ENCODE measurements at places on chromosomes 7 and 10.

DNA sequence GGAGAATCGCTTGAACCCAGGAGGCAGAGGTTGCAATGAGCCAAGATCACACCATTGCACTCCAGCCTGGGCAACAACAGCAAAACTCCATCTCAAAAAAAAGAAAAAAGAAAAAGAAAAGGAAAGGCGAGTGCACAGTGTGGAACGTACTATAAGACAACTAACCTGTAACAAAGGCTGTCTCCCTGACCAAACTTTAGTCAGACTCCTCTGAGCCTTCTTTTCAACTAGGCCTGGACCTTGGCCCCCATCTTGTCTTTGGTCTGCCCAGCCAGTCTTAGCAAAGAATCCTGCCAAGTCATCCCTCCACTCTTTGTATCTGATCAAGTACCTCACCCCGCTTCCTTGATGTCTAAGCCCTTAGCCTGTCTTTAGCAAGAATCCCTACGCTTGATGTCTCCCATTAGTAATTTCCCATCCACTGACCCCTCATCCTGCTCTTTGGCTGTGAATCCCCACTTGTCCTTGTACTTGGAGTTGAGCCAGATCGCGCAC, 68.9 kb upstream of the KDM7A start:
- DNase-seq: no peak

- no peak for DNase-seq
These were observed 11.9 kb upstream of the GTF2IRD1 start for GRCh38 chr7:74441801-74442200.

DNA sequence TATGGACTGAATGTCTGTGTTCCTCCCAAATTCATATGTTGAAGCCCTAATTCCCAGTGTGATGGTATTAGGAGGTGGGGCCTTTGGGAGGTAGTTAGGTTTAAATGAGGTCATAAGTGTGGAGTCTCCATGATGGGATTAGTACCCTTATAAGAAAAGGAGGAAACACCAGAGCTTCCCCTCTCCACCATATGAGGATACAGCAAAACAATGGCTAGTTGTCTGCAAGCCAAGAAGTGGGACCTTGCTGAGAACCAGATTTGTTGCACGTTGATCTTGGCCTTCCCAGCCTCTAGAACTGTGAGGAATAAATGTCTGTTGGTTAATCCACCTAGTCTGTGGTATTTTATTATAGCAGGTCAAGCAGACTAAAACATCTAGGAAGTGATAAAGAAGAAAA, 102.2 kb downstream of the AHCYL2 start:
- no peak for DNase-seq

DNA sequence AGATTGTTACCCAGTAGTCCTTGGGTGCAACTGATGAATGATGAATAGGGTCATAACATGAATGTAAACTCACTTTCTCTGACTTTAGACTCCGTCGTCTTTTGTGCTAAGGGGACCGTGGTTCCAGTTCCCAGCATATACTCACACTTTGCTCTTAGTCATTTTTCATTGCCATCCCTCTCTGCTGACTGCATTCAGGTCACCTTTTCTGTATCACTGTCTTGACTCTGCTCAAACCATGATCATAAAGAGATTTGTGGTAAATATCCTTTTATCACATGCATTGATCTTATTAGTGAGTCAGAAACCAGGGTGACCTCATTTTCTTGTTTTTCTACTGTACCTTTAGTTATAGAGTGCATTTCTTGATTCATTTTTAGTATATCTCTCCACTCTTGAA, 141.1 kb upstream of the AGR3 start:
- DNase-seq: peak; percentile 35

GRCh38 chr10:118835682-118836326, 81.0 kb upstream of the CACUL1 start:
- DNase-seq: no peak

DNA sequence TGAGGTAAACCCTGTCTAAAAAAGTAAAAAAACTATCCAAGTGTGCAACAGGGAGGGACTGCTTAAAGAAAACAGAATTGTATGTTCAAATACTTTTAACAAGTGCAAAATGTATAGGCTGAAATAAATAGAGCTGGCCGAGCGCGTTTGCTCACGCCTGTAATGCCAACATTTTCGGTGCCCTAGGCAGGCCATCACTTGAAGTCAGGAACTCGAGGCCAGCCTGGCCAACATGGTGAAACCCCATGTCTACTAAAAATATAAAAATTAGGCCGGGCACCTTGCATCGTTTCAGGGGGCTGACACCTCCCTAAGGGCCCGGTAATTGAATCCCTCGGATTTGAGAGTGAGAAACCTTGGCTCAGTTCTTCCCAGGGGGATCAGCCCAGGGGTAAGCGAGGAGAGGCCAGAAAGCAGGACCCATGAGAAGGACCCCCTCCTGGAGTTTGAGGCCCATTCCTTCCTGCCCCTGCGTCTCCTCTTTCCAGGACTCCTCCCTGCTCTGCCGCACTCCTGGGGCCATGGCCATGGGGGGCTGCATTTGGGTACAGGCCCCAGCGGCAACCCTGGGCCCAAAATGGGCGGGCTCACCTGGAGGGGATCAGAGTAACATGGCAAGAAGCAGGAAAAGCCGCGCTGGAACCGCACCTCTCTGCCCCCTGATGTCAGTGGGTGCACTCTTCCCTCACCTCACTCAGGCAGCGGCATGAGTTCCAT, 75.5 kb upstream of the TMEM248 start:
- no peak for DNase-seq

- no peak for DNase-seq
These were observed 5.5 kb downstream of the NCOA4 start for GRCh38 chr10:46024948-46025347.

DNA sequence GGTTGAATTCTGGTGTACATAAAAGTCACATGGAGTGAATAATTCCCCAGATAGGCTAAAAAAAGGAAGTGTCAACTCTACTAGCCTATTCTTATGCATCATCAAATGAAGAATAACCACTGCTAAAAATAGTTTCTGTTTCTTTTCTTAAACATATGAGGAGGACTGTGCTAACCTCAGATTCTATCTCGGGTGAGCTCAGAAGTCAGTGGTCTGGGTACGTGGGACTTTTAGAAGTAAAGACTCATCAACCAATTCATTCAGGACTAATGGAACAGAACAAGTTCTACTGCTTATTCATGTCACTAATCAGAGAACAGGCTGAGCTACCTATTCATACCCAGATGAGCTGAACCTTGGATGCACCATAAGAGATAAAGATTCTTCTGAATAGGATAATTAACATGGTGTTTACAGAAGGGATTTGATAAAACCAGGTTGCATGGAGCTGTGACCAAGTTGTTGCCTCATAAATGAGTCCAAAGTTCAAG, 9.5 kb upstream of the ASAH2 start:
- peak; percentile 27 for DNase-seq

GRCh38 chr10:97336006-97336405, 1.5 kb upstream of the FRAT2 start:
- no peak for DNase-seq

DNA sequence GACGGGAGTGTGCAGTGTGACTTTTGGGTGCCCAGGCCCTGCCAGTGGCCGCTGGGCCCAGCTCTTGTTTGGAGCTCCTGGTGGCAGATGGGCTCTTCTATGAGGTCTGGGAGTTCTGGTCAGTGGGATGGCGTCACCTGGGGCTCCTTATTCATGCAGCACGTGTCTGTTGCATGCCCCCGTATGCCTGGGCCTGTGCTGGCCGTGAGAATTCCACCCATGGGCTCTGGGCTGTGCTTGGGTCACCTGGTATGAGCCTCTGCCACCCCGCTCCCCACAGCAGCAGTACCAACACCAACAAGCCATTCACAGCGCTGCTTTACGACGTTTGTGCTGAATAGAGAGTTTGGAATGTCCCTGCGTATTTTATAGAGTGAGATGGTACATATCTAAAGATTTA, 27.1 kb downstream of the INPP5A start:
- no peak for DNase-seq

DNA sequence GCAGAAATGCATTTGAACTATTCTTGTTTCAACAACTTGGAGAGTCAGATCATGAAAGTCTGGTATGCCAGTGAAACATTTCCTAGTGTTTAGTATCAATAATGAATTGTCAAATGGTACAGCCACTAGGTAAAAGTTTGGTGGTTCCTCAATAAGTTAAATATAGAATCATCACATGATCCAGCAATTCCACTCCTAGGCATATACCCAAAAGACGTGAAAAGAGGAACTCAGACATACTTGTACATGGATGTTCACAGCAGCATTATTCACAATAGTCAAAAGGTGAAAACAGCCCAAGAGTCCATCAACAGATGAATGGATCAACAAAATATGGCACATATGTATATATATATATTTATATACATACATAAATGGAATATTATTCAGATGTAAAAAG, 67.0 kb upstream of the HPS1 start:
- DNase-seq: no peak

DNA sequence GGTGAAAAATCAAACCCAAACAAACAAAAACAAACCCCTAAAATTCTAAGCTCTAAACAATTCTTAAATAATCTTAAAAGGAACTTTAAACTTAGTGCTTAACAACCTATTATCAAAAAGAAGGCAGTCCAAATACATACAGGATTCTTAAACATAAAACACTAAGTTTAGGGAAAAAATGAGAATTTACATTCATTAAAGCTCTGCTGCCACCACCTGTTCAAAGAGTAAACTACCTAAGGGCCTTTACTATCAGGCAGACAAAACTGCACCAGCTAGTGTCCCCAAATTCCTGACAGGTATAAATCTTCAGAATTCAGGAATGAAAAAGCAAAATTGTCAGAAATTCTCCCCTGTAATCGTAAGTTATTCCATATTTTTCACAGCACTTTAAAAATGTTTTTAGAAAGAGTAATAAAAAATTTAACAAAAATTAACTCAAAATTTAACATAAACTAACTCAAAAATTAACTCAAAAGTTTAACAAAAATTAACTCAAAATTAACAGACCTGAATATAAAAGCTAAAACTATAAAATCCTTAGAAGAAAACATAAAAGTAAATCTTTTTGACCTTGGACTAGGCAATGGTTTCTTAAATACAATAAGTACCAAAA, 55.1 kb downstream of the PDZD8 start:
- peak; percentile 20 for DNase-seq

- DNase-seq: peak; percentile 55
These were observed 154.8 kb upstream of the PRSS58 start for GRCh38 chr7:142412551-142413193.

DNA sequence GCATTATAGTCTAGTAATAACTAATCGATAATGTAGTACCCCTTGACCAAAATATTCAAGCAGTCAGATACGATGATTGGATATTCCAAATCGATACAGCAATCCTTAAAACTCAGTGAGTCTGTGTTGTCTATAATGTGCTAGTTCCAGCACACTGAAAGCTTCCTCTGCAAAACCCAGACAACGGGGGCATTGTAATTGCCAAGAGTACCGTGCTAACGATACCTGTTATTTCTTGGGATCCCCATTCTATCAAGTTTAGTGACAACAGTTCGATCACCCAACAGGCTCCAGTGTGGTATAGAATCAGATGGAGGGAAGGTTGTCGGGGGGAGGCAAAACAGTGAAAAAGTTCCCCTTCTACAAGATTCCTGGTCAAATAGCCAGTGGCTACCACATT, 865 bp downstream of the ZNF438 start:
- DNase-seq: no peak

DNA sequence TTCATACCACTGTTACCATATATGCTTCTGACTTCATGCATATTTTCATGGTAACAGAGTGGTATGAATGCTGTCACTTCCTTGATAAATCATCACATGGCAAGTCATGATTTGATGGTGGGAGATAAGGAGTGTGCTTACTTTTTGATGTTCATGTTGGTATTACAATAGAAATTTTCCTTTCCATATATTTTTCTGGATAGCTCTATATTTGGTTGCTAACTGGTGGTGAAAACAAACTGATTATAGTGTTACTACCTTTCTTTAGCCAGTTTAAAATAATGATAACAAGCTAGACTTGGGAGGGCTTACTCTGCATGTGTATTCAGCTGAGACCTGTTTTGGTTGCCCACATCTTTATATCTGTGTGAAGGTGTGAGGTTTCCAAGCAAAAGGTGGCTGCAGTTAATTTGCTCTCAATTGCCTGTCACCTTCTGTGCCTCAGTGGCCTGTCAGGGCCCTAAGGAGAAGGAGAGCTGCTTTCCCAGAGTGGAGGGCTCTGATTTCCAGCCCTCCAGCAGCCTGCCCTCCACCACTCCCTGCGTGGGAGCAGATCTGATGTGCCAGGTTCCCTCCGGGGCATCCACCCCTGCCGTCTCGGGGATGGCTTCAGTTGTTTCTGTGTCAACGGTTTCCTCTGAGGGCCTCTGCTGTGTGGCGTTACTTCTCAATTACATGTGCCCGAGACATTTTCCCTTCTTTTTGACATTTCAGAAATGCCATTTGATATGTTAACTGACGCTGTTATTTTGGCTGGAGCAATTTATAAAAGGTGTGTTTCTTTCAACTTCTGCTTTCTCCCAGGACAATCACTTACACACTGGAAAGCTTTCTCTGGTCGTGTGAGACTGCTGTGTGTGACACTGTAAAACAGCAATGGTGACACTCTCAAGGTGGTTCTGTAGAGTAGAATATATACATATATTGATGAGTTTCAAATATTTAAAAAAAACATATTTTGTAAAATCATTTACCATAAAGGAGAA, 107.7 kb upstream of the KLF6 start:
- peak; percentile 83 for DNase-seq

DNA sequence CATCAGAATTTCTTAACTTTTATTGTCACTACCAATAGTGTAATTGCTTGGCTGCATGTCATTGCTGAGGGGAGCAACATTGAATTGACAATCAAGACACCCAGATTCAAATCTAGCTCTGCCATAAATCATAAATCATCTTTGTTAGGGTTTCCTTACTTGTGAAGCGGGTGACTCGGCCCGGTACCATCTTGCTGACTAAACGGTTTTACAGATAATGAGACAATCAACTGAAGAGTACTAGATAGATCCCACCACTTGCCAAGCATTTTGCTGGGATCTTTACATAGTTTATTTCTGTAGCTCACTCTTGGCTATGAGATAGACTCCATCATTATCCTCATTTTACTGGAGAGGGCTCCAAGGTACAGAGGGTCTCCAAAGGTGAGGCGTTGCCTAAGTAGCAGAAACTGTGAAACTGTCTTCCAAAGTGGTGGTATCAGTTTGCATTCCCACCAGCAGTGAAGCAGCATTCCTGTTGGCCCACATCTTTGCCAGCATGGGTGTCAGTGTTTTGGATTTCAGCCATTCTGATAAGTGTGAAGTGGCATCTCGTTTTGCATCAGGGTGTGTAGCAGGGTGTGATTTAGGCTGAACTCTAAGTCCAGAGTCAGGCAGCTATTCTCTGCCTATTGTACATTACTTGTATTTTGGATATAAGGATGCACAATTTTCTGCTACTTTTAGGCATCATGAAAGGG, 168.7 kb upstream of the BMPER start:
- no peak for DNase-seq

DNA sequence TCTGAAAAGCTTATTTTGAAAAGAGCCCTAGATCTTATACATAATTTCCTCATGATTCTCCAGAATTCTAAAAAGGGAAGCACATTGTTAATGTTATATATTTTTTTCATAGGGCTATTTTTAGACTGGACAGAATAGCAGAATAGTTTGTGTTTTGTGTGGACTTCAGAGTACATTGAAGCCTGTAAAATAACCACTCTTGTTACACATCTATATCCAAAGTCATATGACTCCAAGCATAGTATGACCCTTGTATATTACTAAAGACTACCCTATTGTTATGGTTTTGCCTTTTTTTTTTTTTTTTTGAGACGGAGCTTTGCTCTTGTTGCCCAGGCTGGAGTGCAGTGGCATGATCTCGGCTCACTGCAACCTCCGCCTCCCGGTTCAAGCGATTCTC, 26.1 kb upstream of the FIS1 start:
- DNase-seq: no peak

- DNase-seq: no peak
These were observed 3.7 kb downstream of the ZNF680 start for GRCh38 chr7:64559206-64559605.
